ENCODE measurements at places on chromosomes 1 and 21.

- DNase-seq: no peak
Measured at GRCh38 chr1:32937061-32937460, 27.5 kb downstream of the RNF19B start.

DNA sequence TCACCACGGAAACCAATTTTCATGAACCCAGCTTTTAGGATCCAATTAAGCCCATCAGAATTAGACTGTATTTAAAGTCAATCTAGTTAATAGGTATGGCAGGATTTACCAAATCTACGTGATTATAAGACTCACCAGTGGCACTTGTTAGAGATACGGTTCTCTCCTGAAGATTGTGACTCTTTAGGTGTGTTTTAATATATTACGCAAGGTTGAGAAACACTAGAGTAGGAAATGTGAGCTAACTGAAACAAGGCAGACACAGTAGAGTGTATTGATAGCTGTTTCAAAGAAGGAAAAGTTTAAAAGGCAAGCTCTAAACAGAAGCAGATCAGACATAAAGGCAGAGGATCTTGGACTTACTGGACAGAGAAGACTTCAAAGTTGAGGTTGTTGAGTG, 11.2 kb upstream of the RPE65 start:
- DNase-seq: no peak

- no peak for DNase-seq
Measured at GRCh38 chr1:1067860-1068516, 6.1 kb downstream of the RNF223 start.

DNA sequence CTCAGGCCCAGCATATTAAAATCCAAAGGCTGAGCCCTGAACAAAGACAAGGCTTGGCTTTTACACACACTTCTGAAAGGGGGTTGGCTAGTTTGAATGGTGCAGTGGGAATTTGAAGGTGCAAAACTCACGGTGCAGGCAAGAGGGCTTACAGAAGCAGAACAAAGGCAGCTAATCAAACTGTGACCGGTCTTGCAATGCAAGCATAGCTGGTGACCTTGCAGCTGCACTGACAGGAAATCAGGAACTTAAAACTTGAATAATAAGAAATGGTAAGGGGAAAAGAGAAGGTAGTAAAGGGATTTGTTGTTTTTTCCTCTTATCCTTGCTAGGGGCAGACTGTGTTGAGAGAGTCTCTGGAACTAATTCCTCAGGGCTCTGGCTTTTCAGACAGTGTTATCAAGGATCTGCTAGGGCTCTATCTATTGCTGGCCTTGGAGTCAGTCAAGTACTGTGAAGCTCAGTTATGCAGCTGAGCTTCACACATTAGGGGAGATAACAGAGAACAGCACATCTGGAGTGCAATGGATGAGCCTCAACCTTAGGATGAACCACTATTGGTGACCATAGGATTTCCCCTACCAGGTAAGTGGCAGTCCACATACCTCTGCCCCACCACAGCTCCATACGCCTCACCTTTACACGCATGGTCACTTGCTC, 97.6 kb downstream of the PPIAL4G start:
- DNase-seq: no peak

GRCh38 chr1:186849826-186850225, 21.1 kb downstream of the PLA2G4A start:
- no peak for DNase-seq

Measured in dermis microvascular lymphatic vessel endothelial cell (primary cell).